HT-29 (cell line): ENCODE measurements at places on chromosomes 7 and 10.

GRCh38 chr7:134855442-134855841, 76.0 kb downstream of the CALD1 start:
- DNase-seq, result no peak

DNA sequence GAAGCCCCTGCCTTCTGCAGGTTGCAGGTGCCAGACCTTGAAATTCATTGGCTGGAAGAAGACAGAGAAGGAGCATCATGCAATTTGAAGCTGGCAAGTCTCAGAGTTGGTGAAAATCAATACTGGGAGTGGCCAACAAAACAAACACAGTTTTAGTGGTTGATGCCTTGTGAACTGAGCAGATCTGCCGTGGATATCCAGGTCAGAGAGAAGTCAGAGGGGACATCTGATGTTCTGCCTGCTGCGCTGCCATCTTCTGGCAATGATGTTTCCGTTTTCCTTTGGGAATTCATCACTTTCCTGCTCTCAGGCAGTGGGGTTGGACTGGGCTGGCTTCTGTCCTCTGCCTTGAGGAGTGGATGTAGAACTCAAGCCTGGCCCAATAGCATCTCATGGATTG, 132.0 kb downstream of the RPS24 start:
- DNase-seq, result peak; percentile 40

GRCh38 chr7:128986609-128987008, 48.9 kb downstream of the IRF5 start:
- no peak for DNase-seq

DNA sequence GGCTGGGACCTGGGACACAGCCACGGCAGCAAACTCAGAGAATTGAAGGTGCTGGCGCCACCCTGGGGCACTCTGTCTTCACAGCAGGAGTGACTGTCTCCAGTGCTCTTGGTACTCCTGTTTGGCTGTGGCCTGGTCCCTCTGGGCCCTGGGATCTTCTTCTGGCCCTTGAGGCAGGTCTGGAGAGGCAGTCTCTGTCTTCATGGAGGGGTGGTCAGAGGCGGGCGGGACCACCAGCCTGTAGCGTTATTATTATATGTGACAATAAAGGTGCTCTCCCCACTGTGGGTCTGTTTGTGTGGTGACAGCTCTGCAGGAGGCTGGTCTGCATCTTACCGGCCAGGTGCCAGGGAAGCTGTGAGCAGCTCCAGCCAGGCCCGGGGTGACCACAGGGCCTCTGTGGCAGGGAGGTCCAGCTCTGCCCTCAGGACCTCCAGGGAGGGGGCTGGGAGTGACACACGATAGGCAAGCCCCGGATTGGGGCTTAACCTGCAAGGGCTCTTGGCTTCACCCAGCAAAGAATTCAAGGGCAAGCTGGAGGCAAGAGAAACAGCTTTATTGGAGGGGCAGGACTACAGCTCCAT, 70.3 kb downstream of the MYL10 start:
- no peak for DNase-seq

DNA sequence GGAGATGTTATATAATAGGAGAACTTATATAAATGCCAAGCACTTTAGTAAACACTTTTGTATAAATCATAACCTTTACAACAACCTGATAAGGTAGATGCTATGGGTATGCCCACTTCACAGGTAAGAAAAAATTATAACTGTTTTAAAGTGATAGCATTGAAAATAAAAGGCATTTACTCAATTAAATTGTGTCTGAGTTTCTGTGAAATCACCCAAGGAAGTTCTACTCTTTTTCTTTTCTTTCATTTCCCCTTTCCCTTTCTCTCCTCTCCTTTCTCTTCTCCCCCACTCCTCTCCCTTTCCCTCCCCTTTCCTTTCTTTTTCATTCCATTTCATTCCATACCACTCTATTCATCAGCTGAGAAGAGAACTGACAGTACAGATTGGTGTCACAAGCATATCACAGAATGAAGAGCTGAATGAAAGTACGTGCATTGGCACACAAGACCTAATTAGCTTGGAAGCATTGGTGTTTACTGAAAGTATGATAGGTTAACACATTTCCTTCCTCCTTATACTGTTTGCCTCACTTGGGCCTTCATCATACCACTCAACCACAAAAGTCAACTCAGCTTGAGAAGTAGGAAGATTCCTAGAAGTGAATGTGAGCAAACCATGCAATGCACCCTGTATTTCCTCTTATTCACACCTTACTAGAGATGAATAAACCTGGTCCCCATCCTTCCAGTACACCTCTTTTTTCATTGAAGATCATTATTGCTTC, 117.9 kb upstream of the AGR3 start:
- DNase-seq, result no peak

- peak; percentile 23 for DNase-seq
These were observed 32.6 kb downstream of the PIP4K2A start for GRCh38 chr10:22681783-22682183.

GRCh38 chr10:124319926-124320391, 98.8 kb downstream of the OAT start:
- no peak for DNase-seq
